HL-60 (cell line): ENCODE measurements at places on chromosomes 2 and 18.

- DNase-seq, result no peak
Measured at GRCh38 chr2:119475225-119475856, 43.7 kb downstream of the TMEM37 start.

DNA sequence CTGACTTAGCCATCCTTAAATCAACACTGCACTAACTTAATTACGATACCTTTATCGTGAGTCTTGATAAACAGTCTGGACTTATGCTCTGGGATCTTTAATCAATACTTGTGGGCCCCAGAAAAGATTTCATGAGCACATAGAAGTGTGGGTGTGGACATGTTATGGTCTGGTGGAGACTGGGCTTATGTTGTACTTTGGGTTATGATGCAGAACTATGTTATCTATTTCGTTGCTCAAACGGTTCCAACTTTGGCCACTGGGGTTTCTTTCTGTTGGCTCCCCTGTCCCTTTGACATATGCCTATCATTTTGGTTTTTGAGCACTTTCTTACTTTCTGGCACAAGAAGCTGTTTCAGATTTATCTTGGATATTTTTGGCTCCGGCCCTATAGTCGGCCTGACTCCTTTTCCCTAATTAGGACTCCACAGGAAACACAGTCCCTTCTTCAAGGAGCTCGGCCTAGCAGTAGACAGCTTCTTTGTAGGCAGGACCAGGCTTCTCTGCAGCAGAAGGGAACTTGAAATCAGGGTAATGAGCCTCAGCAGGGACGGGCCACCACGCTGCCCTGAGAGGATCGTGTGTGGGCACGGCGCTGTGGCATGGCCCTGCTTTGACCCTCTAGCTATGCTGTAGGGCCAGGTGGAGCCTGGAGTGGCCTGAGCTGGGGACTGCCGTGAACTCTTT lies 54.6 kb upstream of the TXNDC2 start:
- no peak for DNase-seq

DNA sequence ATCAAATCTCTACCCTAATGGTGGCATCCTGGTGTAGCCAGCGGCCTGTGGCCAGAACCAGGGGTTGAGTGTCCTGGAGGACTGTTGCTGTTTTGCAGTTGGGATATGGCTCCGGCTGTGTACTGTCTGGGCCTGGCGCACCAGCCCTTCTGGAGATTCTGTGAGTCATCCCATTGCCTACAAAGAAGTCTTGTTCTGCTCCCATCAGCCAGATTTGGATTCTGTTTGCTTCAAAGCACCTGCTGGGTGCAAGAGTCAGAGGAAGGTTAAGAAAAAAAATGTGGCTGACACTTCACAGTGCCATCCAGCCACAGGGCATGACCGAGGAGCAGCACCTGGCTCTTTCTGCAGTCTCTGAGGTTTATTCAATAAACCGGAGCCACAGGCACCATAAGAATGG lies 41.0 kb upstream of the ASAP2 start:
- no peak for DNase-seq

- DNase-seq, result no peak
Measured at GRCh38 chr2:219782737-219783348, 155.4 kb downstream of the SLC4A3 start.

GRCh38 chr2:236369661-236370062 lies 105.5 kb upstream of the ASB18 start:
- DNase-seq, result no peak

GRCh38 chr2:51219468-51219867 lies 187.5 kb upstream of the NRXN1 start:
- no peak for DNase-seq

- no peak for DNase-seq
Measured at GRCh38 chr2:194203898-194204297, 1453.1 kb upstream of the SLC39A10 start.

DNA sequence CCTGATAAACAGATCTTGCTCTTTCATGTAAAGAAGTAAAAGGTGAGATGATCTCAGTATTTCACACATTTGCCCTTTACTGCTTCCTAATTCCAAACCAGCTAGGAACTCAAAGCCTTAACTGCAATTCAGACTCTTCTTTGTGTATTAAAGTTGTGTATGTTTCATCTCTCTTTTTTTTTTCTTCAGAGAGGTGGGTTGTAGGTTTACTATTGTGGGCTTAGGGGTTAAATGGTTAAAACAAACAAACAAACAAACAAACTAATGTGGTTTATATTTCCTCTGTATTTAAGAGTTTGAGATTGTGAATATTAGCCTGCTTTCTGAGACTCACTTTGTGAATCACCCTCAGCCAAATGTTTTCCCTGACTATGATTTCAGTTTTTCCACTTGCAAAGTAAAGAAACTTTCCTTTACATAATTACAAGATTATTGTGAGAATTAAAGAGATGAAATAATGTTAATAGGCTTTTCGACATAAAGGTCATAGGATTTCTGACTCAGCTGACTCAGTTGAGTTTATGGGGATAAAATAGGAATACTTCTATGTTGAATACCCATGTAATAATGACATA lies 2.8 kb downstream of the GULP1 start:
- DNase-seq, result no peak

DNA sequence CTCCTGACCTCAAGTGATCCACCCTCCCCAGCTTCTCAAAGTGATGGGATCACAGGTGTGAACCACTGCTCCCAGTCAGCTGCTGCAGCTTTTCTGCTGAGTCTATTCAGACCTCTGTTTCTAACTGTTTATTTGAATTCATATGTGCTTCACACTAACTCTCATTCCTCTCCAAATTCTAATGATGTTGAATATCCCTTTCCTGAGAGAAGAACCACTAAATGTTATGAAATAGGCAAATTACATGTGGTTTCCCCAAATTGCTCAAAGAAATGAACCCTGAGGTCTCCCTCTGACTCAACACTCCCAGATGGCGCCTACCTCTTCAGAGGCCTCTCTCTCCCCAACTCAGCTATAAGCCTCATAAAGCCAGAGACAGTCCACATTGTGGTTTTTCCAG lies 98.6 kb downstream of the IRS1 start:
- DNase-seq, result peak; percentile 76

DNA sequence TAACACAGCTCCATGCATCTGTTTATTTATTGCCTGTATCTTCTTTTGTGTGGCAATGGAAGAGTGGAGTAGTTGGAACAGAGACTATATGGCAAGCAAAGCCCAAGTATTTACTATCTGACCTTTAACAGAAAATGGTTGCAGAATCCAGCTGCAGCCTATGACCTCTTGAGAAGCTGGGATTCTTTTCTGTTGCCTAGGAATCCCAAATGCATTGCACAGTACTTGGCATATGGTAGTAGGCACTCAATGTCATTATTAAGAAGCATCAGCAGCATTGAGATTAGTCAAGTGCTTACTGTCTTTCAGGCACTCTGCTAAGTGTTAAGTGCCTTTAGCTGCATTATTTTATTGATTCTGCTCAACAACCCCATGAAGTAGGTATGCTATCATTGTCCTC lies 331.6 kb downstream of the CCDC85A start:
- DNase-seq, result no peak

GRCh38 chr2:24889221-24889620 lies 30.8 kb downstream of the ADCY3 start:
- DNase-seq, result no peak

- no peak for DNase-seq
Measured at GRCh38 chr2:229640636-229641035, 73.7 kb downstream of the DNER start.

GRCh38 chr2:196967116-196967515 lies 40.6 kb upstream of the PGAP1 start:
- DNase-seq, result no peak

GRCh38 chr2:156918410-156918809 lies 339.1 kb upstream of the GALNT5 start:
- no peak for DNase-seq

- DNase-seq, result no peak
Measured at GRCh38 chr2:117726747-117727146, 87.7 kb upstream of the DDX18 start.

- DNase-seq, result peak; percentile 38
Measured at GRCh38 chr2:218323526-218324472, 31.5 kb upstream of the TMBIM1 start.

DNA sequence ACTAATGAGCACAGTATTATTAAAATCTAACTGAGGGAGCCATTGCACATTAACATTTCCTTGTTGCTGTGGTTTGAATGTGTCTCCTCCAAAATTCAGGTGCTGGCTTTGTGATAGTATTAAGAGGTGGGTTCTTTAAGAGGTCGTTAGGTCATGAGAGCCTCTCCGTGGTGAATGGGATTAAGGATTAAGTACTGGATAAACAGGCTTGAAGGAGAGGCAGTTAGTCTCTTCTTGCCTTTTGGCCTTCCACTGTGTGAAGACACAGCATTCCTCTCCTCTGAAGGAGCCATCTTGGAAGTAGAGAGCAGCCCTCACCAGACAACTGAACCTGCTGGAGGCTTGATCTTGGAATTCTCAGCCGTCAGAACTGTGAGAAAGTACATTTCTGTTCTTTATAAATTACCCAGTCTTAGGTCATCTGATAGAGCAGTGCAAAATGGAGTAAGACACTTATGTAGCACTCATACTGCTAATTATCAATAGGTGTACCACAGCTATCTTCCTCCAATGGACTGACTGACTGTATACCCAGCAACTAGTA lies 182.7 kb downstream of the MYO3B start:
- no peak for DNase-seq

GRCh38 chr2:46650556-46651001 lies 171.2 kb downstream of the TMEM247 start:
- peak; percentile 76 for DNase-seq

GRCh38 chr18:35835833-35836232 lies 136.6 kb upstream of the RMP24 start:
- DNase-seq, result no peak

DNA sequence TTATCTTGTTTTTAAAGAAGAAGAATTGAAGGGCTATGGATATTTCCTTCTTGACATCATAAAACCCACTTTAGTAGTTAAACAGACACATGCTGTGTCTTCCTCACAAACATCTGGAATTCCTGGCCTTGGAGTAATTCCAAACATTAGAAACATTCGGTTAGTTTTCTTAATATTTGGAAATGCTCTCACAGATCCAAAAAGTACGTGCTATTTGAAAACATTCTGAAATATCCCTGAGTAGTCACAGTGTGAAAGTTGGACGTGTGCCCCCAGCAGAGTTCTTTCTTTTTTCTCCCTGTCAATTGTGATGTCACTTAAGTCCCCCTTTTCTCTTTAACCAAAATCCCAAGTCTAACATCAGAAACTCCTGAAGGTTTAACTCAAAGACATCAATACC lies 91.3 kb downstream of the ANTXR1 start:
- DNase-seq, result no peak

- DNase-seq, result no peak
Measured at GRCh38 chr2:157085522-157085921, 172.0 kb upstream of the GALNT5 start.

DNA sequence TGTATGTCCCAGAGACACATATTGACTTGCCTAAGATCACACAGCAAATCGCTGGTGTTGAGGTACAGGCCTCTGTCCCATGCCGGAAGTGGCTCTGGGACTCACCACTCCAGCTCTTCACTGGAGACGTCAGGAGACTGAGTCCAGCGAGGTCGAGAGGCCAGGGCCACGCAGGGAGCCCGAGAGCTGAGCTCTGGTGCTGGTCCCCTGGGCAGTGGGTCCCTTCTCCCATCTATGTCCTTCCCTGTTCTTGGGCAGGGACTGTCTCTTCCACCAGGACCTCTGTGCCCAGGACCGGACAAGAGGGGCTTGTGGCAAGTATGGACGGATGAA lies 62.4 kb upstream of the TWIST2 start:
- DNase-seq, result no peak

- DNase-seq, result no peak
Measured at GRCh38 chr2:100615886-100616285, 53.1 kb downstream of the PDCL3 start.

DNA sequence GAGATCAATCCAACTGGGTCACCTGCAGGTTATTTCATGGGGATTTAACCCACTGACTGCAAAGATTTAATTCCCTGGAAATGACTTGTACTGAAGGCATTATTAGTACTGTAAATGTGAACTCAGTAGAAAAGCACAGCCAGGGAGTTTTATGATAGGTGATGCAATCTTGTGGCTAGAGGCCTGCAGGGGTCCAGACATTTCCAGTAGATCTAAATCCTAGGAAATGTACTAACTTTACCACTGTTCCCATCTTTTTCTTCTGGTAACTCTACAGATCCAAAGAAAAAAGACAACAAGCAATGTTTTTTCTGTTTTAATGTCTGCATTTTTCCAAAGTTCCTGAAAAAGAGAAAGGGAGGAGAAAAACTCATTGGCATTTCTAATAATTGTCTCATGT lies 500.1 kb downstream of the ARHGAP15 start:
- DNase-seq, result no peak

DNA sequence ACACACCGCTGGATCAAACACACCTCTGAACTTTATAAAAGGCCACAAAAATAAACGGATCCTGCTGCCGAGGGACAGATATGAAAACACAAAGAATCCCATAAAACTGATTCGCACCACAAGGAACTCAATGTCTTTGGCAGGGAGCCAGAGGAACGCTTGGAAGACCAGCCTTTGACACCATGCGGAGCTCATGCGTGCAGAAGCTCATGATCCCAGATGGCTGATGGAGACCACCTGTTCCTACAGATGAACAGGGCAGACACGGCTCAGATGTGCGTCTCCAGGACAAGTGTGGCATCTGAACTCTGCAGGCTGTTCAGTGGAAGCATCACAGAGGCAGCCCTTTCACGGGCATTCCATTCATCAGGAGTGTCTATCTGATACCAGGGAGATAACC lies 24.9 kb downstream of the COPS9 start:
- DNase-seq, result no peak

- DNase-seq, result no peak
Measured at GRCh38 chr2:130819608-130820278, 17.0 kb upstream of the ARHGEF4 start.

DNA sequence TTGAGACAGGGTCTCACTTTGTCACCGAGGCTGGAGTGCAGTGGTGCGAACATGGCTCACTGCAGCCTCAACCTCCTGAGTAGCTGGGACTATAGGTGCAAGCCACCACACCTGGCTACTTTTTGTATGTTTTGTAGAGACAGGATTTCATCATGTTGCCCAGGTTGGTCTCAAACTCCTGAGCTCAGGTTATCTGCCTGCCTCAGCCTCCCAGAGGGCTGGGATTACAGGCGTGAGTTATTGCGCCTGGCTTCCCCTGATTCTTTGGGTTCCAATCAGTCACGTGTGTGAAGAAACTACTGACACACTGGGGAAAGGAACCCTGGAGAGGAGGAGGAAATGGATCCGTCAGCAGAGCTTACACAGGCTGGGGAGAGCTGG lies 22.3 kb upstream of the RAB10 start:
- no peak for DNase-seq

- no peak for DNase-seq
Measured at GRCh38 chr2:185667452-185667851, 71.2 kb upstream of the FSIP2 start.

- DNase-seq, result no peak
Measured at GRCh38 chr2:208671284-208671683, 264.7 kb downstream of the PTH2R start.

DNA sequence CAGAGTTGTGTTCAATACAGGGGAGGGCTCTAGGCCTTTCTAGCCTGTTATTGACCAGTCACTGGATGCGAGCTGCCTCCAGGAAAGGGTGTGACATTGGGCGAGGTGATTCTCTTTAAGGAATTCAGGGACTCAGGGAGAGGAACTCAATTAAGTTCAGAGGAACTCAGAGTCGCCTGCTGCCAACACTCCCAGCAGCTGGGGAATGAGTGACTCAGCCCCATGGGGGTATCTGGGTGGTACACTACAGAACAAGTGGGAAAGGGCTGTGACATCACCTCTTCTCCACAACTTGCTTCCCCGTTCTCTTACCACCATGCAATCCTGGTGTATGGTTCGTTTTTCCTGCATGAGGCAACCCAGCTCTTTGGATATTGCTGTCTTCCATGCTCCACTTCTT lies 50.4 kb upstream of the CYRIA start:
- DNase-seq, result no peak
